Caudate nucleus (tissue), 63 donors: ENCODE measurements at places on chromosomes 12 and 14.

- DNase-seq: no peak
Observed at GRCh38 chr12:2154050-2154449, 101.3 kb downstream of the CACNA1C start.

DNA sequence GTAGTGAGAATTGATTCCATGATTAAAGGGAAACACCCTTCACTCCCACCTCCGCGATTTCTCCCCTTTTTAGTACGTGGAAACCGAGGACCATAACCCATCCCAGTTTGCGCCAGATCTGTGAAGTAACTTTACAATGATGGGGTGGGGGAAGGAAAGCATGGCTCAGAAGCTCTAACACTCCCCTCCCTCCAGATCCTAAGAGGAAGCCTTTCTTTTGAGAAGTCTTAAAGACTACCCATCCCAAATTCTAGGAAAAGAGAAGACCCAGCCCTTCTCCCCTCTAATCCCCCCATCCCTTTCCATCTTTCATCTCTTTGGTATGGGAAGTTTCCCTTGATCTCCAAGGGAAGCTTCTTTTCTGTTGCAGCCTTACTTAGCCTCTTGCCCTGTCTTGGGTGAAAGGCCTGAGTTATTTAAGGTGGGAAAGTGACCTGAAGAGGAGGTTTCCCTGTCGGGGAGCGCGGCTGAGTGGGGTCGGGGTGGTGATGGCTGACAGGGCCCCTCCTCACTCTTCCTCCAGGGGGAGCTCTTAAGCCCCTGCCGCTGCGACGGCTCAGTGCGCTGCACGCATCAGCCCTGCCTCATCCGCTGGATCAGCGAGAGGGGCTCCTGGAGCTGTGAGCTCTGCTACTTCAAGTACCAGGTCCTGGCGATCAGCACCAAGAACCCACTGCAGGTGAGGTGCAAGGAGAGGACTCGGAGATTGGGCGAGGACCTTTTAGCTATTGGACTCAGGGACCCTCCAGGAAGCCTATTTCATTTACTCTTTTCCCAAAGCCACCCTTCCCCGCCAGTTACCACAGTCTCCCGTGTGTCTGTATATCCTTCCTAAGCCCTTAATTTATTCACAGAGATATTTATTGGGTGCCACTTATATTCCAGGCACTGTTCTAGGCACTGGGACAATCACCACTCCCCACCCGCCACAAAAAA lies 1.8 kb downstream of the MARCHF9 start:
- DNase-seq: no peak

DNA sequence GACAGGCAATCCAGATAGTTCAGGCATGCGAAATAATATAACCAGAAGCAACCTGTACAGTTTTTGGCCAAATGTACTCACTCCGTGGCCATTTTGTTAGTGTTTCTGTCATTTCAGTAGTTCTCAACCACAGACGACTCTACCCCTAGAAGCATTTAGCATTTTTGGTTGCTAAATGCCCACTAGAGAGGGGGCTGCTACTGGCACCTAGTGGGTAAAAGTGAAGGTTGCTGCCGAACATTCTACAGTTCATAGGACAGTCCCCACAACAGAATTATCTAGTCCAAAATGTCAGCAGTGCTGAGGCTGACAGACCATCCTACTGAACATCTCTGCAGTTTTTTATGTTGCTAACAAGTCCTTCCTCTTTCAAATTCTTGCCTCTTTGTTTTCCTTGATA lies 107.4 kb downstream of the TSHR start:
- DNase-seq: no peak

GRCh38 chr14:99268810-99269707 lies 2.9 kb downstream of the BCL11B start:
- DNase-seq: no peak

DNA sequence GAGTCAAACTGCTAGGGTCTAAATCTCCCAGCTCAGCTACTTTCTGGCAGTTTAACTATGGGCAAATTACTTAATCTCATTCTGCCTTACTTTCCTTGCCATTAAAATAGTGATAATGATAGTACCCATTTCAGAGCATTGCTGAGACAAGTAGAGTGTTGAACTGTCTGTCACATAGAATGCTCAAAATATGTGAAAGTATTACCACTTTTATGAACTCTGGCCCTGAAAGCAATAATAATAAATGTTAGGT lies 19.9 kb downstream of the SRGAP1 start:
- no peak for DNase-seq

GRCh38 chr14:36588119-36588518 lies 5.7 kb upstream of the NKX2-8 start:
- DNase-seq: no peak

DNA sequence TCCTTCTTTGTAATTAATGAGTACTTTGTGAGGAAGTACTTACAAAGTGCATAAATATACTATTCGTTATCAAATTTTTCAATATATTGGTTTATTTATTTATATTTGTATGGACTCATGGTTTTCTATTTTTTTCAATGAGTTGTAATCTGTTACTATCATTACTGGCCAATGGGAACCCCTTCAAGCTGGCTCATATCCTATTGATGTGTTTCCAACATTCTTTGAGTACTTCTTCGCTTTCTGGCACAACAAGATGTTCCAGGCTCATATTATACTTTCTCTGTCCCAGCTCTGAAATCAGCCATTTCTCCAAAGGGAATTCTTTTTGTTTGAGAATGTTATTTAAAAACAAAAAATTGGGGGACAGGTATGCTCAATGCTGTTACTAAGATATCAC lies 17.5 kb downstream of the YBX3 start:
- DNase-seq: no peak

GRCh38 chr12:32907898-32908476 lies 11.4 kb upstream of the PKP2 start:
- DNase-seq: no peak

GRCh38 chr12:7099290-7099996 lies 7.2 kb upstream of the C1R start:
- no peak for DNase-seq

DNA sequence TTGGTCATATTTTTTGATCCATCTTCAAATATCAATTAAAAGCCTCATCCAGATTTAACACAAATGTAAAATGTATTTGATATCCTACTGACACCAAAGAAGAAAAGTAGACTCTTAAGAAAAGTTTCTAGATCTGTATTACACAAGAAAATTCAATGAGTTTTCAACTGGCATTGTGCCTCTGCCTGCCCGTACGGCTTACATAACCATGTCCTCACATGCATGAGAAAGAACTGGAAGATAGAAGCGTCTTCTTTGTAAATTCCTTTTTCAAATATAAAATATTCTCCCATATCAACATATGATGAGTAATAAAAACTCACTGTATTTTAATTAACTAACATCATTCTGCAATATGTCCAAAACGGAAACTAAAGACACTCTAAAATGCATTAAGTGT lies 7.2 kb downstream of the ANKS1B start:
- DNase-seq: no peak

DNA sequence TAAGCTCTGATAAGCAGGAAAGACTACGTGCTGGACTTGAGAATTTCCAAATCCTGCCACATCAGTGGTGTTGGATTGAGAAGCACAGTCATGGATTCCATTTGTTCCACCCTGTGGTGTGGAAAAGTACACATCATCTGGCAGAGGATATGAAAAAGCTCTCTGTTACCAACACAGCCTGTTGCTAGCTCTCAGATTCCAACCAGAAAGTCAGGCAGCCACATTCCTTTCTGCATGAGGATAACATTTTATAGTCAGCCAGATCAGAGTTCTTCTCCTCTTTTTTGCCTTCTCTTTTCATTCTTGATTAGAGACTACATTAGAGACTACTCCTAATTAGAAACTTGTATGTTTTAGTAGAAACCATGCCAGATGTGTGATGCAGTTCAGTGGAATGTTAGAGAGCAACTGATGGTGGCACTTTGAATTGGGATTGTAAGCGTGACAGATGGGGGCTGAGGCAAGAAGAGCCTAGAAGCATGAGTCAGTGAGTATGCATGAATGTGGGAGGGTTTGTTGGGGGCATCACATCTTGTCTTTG lies 61.2 kb upstream of the STXBP6 start:
- no peak for DNase-seq

DNA sequence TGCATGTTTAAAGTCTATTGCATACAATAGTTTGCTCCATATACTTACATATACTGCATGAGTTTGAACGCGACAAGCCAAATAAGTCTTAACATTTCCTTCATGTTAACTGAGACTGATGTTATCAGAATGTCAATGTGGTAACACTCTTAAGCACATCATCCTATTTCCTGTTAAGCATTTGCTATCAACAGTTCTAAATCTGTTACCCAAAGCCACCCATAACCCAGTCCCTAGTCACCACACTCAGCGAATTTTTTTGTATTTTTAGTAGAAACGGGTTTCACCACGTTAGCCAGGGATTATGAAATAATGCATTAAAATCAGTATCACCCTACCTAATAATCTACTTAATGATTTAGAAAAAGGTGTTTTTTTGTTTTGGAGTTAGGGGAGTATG lies 39.4 kb downstream of the HNRNPC start:
- no peak for DNase-seq

- DNase-seq: no peak
Observed at GRCh38 chr12:28851781-28852180, 297.3 kb upstream of the FAR2 start.

DNA sequence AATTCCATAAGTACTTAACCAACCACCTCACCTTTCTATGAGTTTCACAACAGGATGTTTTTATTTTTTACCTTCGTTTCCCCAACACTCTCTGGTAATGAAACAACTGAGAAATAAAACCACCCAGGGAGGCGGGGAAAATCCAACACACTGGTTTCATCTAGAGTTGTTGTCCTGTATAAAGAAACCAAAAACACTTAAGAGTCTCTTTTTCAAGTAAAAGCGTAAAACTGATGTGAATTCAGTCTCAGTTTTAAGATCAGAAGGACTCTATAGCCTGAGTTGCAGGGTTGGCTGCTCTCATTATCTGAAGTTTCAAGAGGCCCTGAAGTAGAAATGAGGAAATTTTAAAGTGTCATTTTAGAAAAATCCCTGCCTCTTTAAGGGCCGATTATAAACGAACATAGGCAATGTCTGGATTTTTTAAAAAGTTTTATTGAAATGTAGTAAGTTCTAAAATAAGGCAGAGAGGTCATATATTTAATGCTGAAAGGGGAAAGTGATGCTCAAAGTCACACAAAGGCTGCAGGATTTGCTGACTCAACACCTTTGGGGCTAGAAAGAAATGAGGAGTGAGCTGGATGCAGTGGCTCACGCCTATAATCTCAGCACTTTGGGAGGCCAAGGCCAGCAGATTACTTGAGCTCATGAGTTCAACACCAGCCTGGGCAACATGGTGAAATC lies 27.2 kb downstream of the HIGD1C start:
- DNase-seq: no peak
